ENCODE measurements at places on chromosomes 4 and X.

- DNase-seq, result peak; percentile 7
Measured at GRCh38 chrX:81202456-81202819, 536 bp downstream of the SH3BGRL start.

GRCh38 chr4:106017975-106018374 lies 122.7 kb downstream of the NPNT start:
- no peak for DNase-seq

- DNase-seq, result peak; percentile 47
Measured at GRCh38 chrX:111123125-111123524, 27.1 kb downstream of the PAK3 start.

- DNase-seq, result no peak
Measured at GRCh38 chrX:25597551-25597950, 540.6 kb upstream of the MAGEB18 start.

GRCh38 chr4:7156761-7157488 lies 35.4 kb upstream of the SORCS2 start:
- no peak for DNase-seq

- no peak for DNase-seq
Measured at GRCh38 chr4:189597341-189597740, 343.3 kb upstream of the FRG1 start.

DNA sequence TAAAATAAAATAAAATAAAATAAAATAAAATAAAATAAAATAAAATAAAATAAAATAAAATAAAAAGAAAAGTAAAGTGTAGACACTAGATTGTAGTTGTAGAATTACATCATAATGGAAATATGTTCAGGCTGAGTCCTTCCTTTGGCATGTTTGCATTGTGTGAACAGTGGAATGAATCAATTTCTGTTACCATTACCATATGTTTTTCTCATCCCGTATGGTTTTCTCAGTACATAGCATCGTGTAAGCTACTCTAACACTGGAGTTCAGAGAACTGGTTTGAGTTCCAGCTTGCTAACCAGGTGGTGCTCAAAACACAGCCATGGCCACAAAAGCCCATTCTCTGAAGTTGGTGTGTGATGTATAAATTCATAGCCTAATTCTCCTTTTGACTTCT lies 45.9 kb downstream of the USP11 start:
- DNase-seq, result no peak
